ENCODE measurements at places on chromosomes 11 and 22. TPM values are rescaled to one million over a fixed set of nuclear protein-coding genes. Genes with fewer than 3 reads are reported as not detected.

The KDM4D gene
- 0.36 TPM for total RNA-seq

The CARD18 gene
- total RNA-seq = not detected

The MEI1 gene
- total RNA-seq = 0.54 TPM

The TRIM6 gene
- total RNA-seq = 5.0 TPM

The C1QTNF4 gene
- 6.4 TPM for total RNA-seq

The TRIOBP gene
- total RNA-seq = 82.8 TPM

The OR2D2 gene
- not detected for total RNA-seq

GRCh38 chr11:102279641-102280170 is 37.6 kb upstream of the BIRC3 start:
- DNase-seq = no peak
- H3K27me3 ChIP-seq = no peaks in the 10 kb centered on the region
- no peaks in the 10 kb centered on the region for H3K36me3 ChIP-seq
- H3K4me1 ChIP-seq = peaks cover 9% of the 10 kb centered on the region

- DNase-seq = no peak
- H3K4me3 ChIP-seq = no peak overlapping the region
- no peaks in the 10 kb centered on the region for H3K36me3 ChIP-seq
- H3K27ac ChIP-seq = no peak overlapping the region
- no peaks in the 10 kb centered on the region for H3K4me1 ChIP-seq
Observed at GRCh38 chr22:36998620-36999351, 20.5 kb downstream of the TST start.

DNA sequence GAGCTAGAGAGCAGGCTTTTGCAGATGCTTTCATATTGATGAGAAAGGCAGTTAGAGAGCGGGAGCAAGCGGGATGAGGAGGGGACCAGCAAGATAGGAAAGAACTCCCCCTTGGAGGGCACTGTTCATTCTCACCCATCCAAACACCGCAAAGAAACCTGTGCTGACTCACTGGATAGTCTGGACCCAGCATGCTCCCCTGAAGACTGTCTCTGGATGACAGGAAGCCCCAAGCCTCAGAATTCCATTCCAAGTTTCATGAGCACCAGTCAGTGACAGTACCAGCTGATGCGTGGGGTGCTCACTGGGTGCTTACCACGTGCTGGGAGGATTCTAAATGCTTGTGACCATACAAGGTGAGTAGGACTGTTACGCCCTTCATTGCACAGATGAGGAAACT is 34.2 kb downstream of the MICAL3 start:
- no peak overlapping the region for H3K4me3 ChIP-seq
- H3K27ac ChIP-seq = no peak overlapping the region
- no peaks in the 10 kb centered on the region for H3K36me3 ChIP-seq
- no peak for DNase-seq
- H3K4me1 ChIP-seq = peaks cover 82% of the 10 kb centered on the region
- no peaks in the 10 kb centered on the region for H3K27me3 ChIP-seq

- no peaks in the 10 kb centered on the region for H3K36me3 ChIP-seq
- H3K27me3 ChIP-seq = no peaks in the 10 kb centered on the region
- no peak overlapping the region for H3K27ac ChIP-seq
- peaks cover 5% of the 10 kb centered on the region for H3K4me1 ChIP-seq
- DNase-seq = no peak
Observed at GRCh38 chr11:46247659-46248058, 29.8 kb upstream of the CREB3L1 start.

- H3K27me3 ChIP-seq = no peaks in the 10 kb centered on the region
- H3K36me3 ChIP-seq = no peaks in the 10 kb centered on the region
- no peak for DNase-seq
- H3K4me1 ChIP-seq = no peaks in the 10 kb centered on the region
- no peak overlapping the region for H3K27ac ChIP-seq
- H3K4me3 ChIP-seq = no peak overlapping the region
Observed at GRCh38 chr11:33525789-33526188, 174.8 kb downstream of the C11orf91 start.

DNA sequence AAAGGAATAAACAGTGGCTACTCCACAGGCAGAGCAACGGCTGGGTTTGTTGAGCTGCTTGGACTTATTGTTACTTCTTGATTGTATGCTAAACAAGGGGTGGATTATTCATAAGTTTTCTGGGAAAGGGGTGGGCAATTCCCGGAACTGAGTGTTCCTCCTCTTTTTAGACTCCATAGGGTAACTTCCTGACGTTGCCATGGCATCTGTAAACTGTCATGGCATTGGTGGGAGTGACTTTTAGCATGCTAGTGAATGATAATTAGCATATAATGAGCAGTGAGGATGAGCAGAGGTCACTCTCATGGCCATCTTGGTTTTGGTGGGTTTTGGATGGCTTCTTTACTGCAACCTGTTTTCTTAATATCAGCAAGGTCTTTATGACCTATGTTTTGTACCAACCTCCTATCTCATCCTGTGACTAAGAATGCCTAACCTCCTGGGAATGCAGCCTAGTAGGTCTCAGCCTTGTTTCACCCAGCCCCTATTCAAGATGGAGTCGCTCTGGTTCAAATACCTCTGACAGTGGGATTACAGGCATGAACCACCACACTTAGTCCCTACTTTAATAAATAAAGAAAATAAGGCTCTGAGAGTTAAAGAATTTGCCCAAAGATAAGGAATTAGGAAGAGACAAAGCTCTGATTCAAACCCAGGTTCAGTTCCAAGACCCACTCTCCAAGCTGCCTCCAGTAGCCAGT is 65.6 kb upstream of the CLMP start:
- no peaks in the 10 kb centered on the region for H3K36me3 ChIP-seq
- no peak overlapping the region for H3K27ac ChIP-seq
- no peaks in the 10 kb centered on the region for H3K27me3 ChIP-seq

DNA sequence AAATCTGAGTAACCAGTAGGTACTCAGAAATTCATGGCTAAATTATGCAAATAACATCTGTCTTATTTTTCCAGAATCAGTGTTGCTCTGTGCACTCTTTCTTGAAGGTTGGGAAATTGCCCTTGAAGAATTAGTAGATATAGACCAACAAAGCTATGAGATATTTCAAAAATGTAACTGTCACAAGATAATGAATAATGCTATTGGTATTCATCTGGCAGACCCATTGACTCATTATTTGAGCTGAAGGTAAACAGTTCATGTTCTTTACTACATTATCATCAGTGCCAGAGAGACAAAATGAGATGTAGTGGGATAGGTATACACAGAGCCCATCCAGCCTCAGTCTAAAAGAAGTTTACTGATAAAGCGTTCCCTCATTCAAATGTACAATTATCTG is 274.7 kb downstream of the CASP12 start:
- DNase-seq = no peak
- H3K27ac ChIP-seq = no peak overlapping the region
- H3K4me3 ChIP-seq = no peak overlapping the region

DNA sequence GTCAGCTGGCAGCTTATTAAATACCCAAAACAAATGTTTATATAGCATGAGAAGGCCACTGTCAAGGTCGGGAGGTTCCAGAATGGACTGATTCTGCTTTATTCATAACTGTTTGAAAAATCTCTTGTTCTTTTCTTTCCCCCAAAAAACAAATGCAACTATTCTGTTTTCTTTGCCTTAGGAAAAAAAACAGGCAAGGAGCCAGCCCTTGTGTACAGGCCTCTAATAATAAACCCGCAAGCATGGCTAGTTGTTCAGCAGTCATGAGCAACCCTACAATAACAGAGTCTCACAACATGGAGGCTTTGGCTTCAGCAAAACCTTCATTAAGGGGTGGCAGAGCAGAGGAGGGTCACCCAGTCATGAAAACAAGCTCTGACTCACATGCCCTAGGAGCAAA is 191.7 kb downstream of the KIRREL3 start:
- H3K4me1 ChIP-seq = no peaks in the 10 kb centered on the region
- no peak for DNase-seq
- no peak overlapping the region for H3K27ac ChIP-seq
- H3K4me3 ChIP-seq = no peak overlapping the region

GRCh38 chr11:445765-446588 is 4.1 kb upstream of the PTDSS2 start:
- H3K36me3 ChIP-seq = no peaks in the 10 kb centered on the region
- H3K27me3 ChIP-seq = peaks cover 16% of the 10 kb centered on the region
- H3K27ac ChIP-seq = no peak overlapping the region

DNA sequence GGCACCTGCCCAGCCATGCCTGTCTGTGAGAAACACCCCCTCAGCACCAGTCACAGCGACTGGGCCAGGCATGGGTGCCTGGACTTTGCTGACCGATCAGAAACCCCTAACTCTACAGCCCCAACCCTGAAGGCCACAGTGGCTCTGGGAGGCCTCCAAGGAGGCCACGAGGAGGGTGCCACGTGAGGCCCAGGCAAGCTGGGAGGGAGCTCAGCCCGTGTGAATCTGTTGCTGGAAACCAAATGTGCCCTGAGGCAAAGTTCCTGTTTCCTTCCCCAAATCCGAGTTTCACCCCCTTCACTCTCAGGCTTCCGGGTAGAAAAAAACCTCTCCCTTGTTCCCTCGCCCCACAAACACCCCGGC is 1.3 kb downstream of the UNC93B1 start:
- H3K27ac ChIP-seq = peak overlapping the region; percentile 75
- H3K4me1 ChIP-seq = peaks cover 18% of the 10 kb centered on the region
- peak overlapping the region; percentile 60 for H3K4me3 ChIP-seq
- H3K27me3 ChIP-seq = no peaks in the 10 kb centered on the region
- no peak for DNase-seq

DNA sequence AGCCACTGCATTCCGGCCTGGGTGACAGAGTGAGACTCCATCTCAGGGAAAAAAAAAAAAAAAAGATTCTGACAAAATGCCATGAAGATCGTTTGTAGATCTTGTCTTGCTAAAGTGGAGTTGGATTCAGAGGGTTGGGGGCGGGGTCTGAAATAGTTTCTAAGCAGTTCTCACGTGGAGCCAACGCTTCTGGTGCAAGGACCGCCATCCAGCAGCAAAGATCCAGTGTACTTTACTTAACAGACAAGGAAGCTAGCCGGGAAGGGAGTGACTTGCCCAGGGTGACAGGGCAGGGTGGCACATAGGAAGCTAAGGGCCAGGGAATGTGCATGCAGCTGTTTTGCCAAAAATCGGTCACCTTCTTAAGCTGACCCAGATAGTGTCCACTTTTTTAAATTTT is 27.4 kb downstream of the APOL1 start:
- peak; percentile 83 for DNase-seq
- peaks cover 9% of the 10 kb centered on the region for H3K4me1 ChIP-seq
- H3K36me3 ChIP-seq = peaks cover 34% of the 10 kb centered on the region
- no peaks in the 10 kb centered on the region for H3K27me3 ChIP-seq

DNA sequence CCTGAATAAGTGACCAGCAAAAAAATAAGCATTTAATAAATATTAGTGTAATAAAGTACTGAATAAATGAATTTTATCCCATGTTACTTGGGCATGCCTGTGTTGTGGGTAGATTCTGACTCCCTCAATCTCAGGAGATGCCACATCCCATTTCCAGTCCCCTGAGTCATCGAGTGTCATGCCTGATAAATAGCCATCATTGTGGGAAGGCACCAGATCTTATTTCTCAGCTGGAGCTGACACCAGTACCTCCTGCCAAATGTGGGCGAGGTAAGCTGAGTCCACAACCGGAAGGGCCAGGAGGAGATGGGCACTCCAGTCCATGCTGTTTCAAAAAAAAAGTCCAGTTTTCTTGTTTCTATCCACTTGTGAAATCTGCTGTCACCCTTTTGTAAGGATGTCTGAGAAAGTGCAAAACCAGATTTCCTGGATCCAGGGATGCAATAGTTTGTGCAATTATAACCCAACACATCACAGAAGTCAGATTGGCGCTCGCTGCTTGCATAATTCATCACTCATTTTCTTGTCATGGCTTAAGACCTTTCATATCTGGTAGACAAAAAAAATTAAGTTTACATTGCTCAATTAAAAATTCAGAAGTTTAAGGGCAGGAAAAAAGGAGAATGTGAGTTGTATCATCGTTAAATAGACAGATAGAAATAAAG is 311.6 kb downstream of the MIAT start:
- H3K27me3 ChIP-seq = no peaks in the 10 kb centered on the region
- H3K4me3 ChIP-seq = no peak overlapping the region
- no peak overlapping the region for H3K27ac ChIP-seq

DNA sequence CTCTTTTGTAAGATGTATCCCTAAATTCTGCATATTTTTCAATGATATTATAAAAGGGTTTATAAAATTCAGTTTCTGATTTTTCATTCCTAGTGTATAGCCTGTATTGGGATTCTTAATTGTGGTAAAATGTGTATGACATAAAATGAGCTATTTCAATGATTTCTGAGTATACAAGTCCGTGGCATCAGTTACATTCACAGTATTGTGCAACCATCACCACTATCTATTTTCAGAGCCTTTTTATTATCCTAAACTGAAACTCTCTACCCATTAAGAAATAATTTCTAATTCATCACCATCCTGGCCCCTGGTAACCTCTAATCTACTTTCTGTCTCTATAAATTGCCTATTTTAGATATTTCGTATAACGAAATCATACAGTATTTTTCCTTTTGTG is 39.8 kb downstream of the EIF3F start:
- DNase-seq = no peak
- no peaks in the 10 kb centered on the region for H3K4me1 ChIP-seq
- no peaks in the 10 kb centered on the region for H3K36me3 ChIP-seq
- no peak overlapping the region for H3K4me3 ChIP-seq
- no peaks in the 10 kb centered on the region for H3K27me3 ChIP-seq

- peaks cover 49% of the 10 kb centered on the region for H3K4me1 ChIP-seq
- H3K27ac ChIP-seq = peak overlapping the region; percentile 72
- H3K27me3 ChIP-seq = no peaks in the 10 kb centered on the region
- H3K36me3 ChIP-seq = no peaks in the 10 kb centered on the region
- H3K4me3 ChIP-seq = no peak overlapping the region
Observed at GRCh38 chr11:44568658-44569473, 3.4 kb downstream of the CD82 start.

DNA sequence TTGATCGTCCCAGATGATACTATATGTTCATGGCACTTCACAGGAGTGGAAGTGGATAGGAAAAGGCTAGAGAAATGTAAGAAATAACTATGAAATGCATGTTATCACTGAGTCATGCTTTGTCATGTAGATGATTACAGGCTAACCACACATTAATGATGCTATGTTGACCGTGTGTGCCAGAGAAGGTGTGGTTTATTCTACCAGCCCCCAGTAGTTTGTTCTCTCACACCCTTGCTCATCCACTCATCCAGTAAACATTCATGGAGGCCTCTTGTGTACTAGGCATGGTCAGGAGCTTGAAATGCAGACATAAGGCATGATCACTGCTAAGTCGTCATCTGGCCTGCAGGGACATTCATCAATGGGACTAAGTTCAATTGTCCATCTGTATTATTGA is 153.0 kb upstream of the PITPNB start:
- no peak overlapping the region for H3K4me3 ChIP-seq
- no peak overlapping the region for H3K27ac ChIP-seq
- DNase-seq = no peak
- H3K4me1 ChIP-seq = peaks cover 19% of the 10 kb centered on the region

DNA sequence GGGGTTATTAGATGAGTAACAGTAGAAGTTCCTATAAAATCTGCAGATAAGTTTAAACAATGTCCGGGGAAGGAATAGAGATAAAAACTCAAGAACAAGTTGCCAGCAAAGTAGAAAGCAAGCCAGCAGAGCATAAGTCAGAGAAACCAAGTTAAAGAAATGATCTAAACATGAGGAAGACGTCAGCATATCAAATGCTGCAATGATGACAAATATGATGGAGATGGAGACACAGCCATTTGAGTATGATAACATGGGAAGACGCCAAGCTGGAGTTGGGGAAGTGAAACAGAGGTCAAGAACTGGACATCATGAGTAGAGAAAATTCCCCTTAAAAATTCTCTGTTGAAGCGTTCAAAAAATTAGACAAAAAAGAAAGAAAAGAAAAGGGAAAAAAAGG is 571.5 kb downstream of the CNTN5 start:
- H3K27ac ChIP-seq = no peak overlapping the region
- no peaks in the 10 kb centered on the region for H3K27me3 ChIP-seq
- H3K4me3 ChIP-seq = no peak overlapping the region
- H3K4me1 ChIP-seq = no peaks in the 10 kb centered on the region

Measured in sigmoid colon (tissue), 7 donors.